ENCODE measurements at places on chromosomes 16 and 17.

GRCh38 chr16:80407265-80407987 lies 133.4 kb upstream of the DYNLRB2 start:
- no peak for DNase-seq

DNA sequence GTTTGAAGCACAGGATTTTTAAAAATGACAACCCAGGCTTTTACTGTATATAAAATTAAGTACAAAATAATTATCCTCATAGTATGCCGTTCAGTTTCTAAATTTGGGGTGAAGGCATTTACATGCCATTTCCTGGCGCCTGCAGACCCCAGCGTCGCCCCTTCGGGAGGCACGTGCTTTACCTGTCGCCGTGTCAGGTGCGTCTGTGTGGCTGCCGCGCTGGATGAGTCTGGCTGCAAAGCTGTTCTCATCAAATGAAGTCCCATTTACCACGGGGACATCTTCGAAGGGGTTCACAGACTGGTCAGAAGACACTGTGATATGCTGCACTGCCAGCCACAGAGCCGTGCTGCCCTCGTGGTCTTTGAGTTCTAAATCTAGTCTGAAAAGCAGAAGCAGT lies 51.8 kb downstream of the CYB5D2 start:
- DNase-seq, result no peak

- peak; percentile 84 for DNase-seq
These were observed 2.5 kb upstream of the CCL2 start for GRCh38 chr17:34252444-34253138.

DNA sequence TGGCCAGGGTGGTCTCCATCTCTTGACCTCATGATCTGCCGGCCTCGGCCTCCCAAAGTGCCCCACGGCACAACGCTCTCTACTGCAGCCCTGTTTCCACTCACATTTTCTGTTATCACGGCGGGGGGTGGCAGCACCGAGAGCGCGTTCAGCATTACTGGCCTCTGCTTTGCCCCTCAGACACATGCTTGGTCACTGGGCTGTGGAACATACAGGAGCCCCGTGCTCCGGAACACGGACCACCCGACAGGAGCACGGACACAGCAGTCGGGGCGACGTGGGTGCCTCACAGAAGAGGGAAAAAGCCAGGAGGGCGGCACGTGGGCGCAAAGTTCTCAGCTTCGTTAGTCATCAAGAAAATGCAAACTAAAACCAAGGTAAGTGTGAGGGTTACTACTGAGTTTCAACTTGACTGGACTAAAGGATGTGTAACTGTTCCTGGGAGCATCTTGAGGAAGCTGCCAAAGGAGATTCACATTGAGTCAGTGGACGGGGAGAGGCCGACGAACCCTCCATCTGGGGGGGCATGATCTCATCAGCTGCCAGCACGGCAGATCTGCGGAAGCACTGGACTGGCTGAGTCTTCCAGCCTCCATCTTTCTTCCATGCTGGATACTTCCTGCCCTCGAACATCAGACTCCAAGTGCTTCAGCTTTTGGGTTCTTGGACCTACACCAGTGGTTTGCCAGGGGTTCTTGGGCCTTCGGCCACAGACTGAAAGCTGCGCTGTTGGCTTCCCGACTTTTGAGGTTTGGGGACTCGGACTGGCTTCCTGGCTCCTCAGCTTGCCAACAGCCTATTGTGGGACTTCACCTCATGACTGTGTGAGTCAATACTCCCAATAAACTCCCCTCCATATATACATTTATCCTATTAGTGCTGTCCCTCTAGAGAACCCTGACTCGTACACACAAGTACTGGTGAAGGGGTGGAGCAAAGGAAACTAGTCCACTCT lies 106.8 kb downstream of the ZNF778 start:
- no peak for DNase-seq

GRCh38 chr17:7840875-7841274 lies 6.9 kb downstream of the KDM6B start:
- no peak for DNase-seq

DNA sequence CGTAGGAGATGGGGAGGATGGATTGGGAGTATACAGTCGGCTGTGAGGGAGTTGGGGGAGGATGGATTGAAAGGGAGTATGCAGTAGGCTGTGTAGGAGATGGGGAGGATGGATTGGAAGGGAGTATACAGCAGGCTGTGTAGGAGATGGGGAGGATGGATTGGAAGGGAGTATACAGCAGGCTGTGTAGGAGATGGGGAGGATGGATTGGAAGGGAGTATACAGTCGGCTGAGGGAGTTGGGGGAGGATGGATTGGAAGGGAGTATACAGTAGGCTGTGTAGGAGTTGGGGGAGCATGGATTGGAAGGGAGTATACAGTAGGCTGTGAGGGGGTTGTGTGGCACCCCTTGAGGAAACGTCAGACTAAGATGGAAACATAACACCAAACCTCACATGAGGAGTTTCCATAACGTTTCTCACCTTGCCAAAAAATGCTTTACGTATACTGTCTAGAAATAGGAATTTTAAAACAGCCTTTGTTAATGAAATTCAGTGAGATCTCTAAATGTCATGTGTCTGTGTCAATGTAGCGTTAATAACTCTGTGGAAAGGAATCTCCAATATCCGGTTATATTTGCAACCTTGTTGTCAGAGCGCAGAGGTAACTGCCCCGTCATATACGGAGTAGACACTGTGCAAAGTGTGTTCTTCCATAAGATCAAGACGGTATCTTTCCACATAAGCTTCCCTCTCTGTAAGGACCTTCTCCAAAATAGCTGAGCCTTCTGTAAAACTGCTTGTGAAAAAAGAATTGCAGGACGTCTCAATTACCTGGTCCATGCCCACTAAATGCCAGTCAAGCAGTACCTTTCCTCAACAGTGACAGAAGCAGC lies 6.3 kb upstream of the VPS53 start:
- no peak for DNase-seq

DNA sequence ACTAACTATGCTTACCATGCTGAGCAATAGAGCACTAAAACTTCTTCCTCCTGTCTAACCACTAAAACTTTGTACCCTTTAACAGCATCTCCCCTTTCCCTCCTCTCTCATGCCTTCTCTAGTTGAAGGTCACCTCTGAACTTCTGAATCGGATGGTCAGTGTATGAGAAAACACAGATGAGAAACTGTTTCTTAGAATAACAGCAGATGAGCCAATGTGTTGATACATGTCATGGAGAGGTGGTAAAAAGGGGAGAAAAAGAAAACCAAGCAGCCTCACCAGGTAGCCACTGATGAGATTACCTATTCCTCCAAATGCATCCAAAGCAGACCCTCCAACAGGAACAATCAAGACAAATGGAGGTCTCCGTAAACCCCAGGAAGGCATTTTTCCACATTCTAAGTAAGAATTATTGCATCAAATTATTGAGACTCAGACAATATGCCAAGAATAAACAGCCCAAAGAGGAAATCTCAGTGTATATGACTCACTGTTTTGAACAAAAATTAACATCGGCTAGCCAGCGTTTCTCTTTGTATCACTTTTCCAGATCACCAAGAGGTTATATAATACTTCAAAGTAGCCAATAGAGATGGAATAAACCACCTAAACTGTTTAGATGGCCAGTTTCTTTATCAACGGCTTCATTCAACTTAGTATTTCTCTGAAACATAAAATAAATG lies 793.3 kb upstream of the SOX9 start:
- no peak for DNase-seq

GRCh38 chr17:77332981-77333685 lies 192.4 kb downstream of the SEC14L1 start:
- no peak for DNase-seq

GRCh38 chr16:57723170-57723569 lies 12.4 kb upstream of the KATNB1 start:
- no peak for DNase-seq

GRCh38 chr16:81921843-81922584 lies 89.3 kb downstream of the SDR42E1 start:
- DNase-seq, result no peak

DNA sequence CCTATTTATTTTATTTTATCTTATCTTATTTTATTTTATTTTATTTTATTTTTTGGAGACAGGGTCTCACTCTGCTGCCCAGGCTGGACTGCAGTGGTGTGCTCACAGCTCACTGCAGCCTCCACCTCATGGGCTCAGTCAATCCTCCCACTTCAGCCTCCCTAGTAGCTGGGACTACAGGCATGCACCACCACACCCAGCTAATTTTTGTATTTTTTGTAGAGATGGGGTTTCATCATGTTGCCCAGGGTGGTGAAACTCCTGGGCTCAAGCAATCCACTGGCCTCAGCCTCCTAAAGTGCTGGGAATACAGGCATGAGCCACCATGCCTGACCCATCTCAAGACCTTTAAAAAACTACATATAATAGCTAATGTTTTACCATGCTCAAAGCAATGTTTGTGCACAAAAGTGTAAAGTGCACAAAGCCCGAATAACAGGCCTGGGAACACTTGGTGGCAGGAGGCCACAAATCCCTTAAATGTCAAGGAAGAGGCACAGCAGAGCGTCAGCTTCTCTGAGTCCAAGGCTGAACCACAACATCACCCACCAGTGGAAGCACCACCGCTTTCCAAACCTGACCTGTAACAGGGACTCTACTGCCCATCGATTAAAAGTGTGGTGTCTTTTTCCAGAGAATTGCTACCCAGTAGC lies 30.6 kb upstream of the SLC39A11 start:
- no peak for DNase-seq

DNA sequence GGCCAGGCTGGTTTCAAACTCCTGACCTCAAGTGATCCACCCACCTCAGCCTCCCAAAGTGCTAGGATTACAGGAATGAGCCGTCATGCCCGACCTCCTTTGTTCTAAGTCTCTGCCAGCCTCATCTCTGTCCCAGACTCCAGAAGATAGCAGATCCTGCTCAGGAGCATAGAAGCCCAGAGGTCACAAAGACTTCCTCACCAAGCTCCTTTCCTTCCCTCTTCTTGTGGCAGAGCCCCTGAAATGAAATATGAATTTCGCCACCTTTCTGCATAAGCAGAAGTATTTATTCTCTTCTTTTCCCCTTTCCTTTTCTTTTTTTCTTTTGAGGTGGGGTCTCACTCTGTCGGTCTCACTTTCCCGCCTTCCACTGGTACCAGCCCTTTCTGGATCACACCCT lies 11.5 kb upstream of the PIPOX start:
- DNase-seq, result no peak

Data from retinal pigment epithelial cell (primary cell).